ENCODE measurements at places on chromosomes 5 and 9.

DNA sequence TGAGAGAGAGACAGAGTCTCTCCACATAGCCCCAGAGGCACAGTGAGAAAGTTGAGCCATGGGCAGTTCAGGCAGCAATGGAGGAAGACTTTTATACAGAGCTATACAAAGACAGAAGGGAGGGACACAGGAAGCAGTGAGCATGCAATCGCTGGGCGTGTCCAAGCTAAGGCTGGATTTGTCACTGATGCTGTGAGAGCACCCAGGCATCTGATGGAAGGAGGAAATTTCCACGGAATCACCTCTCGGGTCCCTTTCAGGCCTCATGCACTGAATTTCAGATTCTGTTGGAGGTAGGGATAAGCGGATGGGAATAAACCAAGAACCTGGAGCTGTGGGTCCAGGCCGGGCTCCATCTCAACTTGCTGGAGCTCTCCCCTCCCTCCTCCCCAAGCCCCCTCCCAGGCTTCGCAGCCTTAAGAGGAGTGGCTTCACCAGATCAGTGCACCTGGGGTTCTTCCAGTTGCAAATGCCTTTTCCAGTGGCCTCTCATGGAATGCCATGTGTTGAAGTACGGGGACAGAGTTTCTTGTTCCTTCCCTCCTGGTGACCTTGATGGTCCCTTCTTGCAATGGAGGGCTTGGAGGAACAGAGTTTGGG, 114.8 kb upstream of the ALDH1B1 start:
- no peak for DNase-seq

- no peak for DNase-seq
Observed at GRCh38 chr5:10789021-10789420, 28.0 kb upstream of the DAP start.

DNA sequence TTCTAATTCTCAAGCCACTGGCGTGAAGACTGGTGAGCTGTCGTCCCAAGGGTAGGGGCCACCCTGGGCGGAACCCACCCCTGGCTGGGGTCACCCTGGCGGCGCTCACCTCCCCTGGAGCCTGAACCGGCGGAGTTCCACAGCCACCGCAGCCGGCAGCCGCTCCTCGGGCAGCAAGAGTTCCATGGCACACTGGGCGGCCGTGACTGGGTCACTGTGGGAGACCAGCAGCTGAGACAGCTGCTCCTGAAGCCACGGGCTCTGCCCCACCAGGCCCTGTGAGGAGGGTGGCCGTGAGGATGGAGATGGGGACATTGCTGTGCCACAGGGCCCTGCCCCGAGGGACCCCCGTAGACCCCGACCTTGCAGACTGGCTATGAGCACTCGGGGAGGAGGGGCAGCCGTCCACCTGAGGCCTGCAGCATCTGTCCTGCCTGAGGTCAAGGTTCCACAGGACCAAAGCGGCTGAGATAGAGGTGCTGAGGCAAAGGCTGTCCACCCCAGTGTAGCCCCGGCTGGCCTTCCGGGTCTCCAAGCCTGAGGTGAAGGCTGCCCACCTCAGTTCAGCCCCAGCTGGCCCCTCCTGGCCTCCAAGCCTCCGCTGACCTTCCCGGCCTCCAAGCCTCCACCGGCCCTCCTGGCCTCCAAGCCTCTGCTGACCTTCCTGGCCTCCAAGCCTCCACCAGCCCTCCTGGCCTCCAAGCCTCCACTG, 50.6 kb upstream of the NRARP start:
- DNase-seq, result no peak

GRCh38 chr5:87076931-87077330, 190.8 kb upstream of the RASA1 start:
- no peak for DNase-seq

DNA sequence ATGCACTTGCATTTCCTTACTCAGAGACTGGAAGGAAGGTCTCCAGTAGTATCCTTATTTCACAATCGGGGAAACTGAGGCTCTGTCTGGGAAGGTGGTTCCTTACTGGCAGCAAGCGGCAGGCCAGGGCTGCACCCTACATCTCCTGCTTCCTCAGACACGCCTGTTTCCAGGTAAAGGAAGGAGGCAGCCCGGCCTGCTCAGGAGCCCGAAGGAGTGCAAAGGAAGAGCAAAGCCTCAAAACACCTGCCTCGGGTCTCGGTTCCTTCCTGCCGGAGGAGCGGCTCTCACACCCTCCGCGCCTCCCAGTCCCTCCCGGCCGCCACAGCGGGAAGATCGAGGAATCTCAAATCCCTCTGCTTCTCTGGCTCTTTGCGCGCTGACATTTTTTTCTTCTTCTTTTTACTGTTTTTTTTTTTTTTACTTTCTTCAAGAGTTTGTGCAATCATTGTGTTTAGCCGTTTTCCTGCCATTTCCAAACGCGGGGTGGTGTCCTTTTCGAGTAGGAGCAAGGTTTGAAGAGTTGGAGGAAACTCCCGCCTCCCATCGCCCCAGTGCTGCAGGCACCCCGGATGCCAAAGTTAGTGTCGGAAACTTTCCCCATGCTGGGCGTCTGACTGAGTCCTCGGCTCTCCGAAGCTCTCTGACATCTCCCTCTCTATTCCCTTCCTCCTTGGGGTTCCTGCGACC, 1.0 kb downstream of the GGTA1 start:
- DNase-seq, result no peak

DNA sequence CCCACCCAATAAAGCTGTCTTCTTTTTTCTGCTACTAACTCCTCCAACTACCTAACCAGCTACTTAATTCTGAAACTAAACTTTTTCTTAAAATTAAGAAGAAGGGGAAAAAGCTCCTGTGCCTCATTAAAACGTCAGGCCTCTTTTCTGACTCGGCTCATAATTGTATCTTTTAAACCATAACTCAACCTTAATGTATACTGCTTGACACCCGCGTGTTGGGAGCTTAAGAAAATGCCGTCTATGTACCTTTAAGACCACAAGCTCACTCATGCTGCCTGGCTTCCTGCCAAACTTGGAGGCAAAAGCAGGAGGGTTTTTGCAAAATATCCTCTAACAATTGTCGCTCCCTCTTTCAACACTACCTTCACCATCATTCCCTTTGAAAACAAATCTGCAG, 5.0 kb downstream of the EBF1 start:
- no peak for DNase-seq

DNA sequence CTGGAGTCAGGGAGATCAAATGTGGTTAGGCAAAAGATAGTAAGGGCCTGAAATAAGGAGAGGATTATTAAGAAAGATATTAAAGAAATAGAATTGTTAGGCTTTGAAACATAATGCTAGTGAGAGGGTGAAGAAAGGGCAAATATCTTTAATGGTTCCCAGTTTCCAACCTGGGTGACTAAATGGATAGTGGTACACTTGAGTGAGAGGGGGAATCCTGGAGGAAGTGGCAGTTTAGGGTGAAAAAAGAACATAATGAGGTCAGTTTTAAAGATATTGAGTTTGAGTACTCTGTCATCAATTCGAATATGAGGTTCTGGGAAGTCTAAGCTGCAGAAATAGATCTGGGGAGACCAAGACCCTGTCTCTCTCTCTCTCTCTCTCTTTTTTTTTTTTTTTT, 18.9 kb downstream of the DNAI1 start:
- no peak for DNase-seq
